NCI-H526 (cell line): ENCODE measurements at places on chromosomes 16 and 17.
A peak's percentile ranks its signal among the peaks of the same experiment; 100 is the strongest.

- no peak for DNase-seq
Measured at GRCh38 chr17:39737206-39737759, 455 bp upstream of the GRB7 start.

DNA sequence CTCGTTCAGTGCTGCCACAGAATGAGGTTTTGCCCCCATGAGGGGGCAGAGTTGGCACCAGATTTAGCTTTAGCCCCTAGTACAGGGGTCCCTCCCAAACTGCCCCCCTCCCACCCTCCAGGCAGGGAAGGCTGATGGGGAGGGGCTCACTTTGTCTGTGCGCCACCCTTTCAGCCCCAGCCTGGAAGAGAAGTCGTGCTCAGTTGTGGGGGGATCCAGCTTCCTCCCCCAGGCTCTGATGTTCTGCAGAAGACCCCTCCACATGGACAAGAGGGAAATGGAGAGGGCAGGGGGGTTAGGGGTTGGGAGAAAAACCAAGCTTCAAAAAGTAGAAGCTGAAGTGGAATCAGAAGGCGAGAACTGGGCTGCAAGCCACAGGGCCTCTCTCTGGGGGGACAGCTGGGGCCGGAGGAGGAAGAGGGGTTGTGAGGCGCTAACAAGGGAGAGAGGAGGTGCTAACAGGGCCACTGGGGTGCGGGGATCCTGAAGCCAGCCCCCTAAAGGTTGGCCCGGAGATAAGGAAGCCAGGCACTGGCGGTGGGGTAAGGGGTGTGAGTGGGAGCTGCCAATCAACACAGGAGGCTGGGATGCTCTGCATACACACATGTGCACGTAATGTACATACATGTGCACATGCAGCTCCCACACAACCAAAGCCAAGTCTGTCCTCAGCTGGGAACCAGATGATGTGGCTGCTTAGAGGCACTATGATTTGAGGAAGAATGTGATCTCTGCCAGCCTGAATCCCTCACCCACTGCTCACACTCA is 7.0 kb upstream of the TMEM92 start:
- no peak for DNase-seq

GRCh38 chr17:17706140-17707060 is 25.1 kb downstream of the RAI1 start:
- no peak for DNase-seq

GRCh38 chr16:62079236-62079635 is 43.0 kb upstream of the CDH8 start:
- no peak for DNase-seq

- no peak for DNase-seq
Measured at GRCh38 chr16:86987746-86988670, 329.2 kb downstream of the C16orf95 start.

DNA sequence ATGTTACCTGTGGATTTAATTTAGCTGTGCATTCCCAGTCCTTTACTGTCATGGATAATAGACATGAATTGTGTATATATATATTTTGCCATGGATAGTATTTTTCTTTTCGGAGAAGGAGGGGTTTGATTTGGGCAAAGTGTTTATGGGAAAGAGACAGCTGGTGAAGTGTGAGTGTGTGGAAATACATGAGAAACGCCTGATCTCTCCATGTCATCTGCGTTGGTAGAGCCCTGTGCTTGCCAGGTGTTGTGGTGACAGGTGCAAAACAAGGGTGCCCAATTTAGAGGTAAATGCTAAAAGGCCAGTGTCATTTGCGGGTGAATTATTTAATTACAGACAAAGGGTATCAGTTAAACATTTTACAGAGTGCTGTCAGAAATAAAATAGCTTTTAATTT is 23.4 kb downstream of the NDEL1 start:
- DNase-seq: no peak

- DNase-seq: no peak
Measured at GRCh38 chr17:67983383-67983688, 12.9 kb downstream of the C17orf58 start.

- DNase-seq: no peak
Measured at GRCh38 chr17:75327757-75328156, 38.5 kb upstream of the SLC25A19 start.

DNA sequence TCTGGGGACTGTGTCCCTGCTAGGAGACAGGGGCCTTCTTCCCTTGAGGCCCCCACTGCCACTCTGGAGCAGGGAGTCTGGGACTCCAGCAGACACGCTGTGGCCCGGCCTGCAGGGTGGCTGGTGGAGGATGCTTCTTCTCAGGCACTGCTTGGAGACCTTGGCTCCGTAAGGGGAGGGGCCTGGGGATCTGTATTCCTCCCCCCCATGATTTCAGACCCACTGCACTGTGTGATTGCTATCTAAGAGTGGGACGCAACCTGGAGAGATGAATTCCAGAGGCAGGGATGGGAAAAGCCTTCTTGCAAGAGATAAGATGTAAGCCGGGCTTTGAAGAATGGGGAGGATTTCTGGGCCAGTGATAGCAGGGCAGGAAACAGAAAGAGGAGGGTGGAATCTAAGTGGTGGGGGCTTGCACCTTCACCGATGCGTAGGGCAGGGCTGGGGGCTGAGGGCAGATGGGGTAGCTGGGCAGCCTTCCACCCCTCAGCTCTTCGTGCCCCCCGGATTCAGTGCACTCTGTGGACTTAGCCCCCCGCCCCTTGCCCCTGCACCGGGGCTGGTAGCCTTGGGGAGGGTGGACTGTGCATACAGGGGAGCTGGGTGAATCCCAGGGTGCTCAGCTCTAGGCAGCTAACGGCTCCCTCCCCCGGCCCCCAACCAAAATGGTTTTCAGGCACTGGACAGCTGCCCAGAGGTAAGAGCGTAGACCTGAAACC is 5.2 kb upstream of the GSE1 start:
- peak; percentile 31 for DNase-seq
